ENCODE measurements at places on chromosomes 2 and 18.

DNA sequence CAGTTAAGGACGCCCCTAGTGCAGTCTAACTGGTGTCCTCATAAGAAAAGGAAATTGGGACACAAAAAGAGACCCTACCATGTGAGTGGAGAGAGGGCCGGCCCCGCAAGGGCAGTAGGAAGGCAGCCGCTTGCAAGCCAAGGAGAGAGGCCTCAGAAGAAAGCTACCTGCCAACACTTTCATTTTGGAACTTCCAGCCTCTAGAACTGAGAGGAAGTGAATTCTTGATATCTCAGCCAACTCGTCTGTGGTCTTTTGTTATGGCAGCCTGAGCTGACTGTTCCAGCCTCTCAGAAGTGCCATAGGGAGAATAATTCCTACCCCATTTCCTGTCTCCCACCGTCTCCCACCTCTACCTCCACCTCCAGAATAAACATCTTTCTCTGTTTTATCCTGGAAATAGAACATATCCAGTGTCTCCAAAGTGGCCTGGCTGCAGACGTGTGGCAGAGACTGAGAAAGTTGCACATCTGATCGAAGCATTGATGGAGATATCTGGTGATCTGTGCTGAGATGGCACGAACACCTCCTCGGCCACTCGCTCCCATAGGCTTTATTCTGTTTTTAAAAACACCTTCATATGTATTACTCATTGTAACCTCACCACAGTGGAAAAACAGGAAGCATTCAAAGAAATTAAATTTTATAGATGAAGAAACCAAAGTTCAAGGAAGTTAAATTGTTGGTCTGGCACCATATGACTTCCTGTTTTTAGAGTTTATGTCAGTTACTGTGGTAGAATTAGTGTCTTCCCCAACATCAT lies 39.5 kb upstream of the MARCO start:
- DNase-seq: peak; percentile 9

DNA sequence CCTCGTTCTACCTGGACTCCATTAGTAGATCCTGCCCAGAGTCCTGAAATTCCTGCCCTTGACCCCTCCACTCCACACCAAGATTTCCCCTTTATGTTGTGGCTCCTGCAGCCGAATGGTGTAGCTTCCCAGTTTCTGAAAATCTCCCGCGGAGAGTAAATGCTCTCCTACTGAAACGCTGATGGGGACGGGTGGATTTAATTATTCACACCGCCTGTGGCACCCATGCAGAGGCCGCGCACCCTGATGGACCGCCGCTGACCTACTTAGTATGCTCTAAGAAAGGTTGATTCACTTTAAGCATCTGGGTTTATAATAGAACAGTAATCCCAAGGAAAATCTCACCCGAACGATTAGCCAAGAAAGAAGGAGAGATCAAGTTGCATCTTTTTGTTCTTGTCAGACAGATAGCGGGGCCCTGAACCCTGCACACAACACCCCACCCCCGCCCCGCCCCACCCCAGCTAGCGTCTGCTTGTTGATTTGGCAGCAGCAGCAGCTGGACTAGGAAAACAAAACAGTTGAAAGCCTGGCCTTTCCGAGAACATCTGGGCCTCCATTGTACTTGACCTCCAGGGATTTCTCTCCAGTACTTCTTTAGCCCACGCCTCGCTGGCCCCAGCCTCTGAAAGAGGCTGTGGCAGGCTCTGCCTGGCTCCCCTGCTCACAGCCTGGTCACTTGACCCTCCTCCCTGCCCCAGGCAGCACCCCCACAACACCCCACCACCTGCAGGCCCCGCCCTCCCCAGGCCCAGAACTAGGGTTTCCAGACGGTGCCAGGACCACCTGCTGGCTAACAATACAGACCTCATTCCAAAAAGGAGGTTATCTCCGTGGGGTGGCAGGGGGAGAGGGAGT lies 53.6 kb downstream of the DPYSL5 start:
- no peak for DNase-seq

DNA sequence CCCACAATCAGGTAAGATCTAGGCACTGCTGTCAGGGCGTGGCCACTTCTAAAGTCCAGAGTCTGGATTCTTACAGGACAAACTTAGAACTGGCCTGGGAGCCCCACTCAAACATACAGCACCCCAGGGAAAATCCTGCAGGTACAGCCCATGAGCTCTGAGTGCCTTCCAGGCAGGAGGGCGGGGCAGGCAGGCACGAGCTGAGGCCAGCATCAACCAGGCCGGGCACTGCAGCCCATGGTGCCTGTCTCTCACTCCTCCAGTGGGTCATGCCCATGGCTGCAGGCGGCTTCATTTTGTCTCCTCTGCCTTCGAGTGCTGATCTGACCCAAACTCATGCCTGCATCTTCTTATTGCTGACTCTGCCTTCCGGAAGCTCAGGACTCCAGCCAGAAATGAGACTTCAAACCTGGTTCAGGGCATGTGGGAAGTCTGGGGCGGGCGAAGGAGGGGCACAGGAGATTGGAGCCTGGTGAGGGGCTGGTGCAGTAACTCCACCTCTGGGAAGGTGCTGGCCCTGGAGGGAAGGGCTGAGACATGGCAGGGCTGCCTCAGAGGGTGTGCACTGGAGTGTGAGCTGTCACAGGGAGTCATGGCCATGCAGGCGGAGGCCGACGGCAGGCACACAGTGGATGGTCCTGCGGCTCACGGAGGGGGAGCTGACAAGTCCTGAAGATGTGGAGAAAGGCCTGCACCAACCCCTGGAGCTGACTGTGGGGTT lies 40.5 kb downstream of the HS6ST1 start:
- peak; percentile 0 for DNase-seq

- no peak for DNase-seq
These were observed 278.9 kb downstream of the PRKCE start for GRCh38 chr2:45930396-45930792.

- DNase-seq: no peak
These were observed 33.0 kb upstream of the NTSR2 start for GRCh38 chr2:11702946-11703345.

- no peak for DNase-seq
These were observed 1.4 kb downstream of the MARCHF7 start for GRCh38 chr2:159713631-159714246.

- no peak for DNase-seq
These were observed 119.9 kb upstream of the NDUFV2 start for GRCh38 chr18:8982416-8983183.

GRCh38 chr2:36756438-36756837 lies 59.9 kb downstream of the VIT start:
- DNase-seq: no peak

GRCh38 chr2:72940361-72940760 lies 23.0 kb downstream of the EMX1 start:
- no peak for DNase-seq

- DNase-seq: no peak
These were observed 204.3 kb downstream of the SEPTIN10 start for GRCh38 chr2:109409321-109410038.

DNA sequence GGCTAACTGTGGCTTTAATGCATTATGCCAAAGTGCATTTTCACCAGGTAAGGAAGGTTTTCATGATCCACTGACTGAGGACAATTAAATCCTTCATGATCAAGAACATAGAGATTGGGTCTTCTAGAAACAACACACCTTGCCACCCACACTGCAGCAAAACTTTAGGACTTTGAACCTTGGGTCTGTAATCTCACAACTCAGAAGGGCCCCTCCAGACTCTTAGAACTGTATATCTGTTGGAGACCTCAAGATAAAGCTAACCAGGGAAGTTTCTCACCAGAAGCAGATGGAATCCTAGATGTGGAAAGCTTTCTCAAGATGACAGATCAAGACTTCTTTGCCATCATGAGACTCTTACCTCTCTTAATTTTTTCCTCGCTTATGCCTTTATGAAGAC lies 42.5 kb upstream of the MAT2A start:
- DNase-seq: no peak

DNA sequence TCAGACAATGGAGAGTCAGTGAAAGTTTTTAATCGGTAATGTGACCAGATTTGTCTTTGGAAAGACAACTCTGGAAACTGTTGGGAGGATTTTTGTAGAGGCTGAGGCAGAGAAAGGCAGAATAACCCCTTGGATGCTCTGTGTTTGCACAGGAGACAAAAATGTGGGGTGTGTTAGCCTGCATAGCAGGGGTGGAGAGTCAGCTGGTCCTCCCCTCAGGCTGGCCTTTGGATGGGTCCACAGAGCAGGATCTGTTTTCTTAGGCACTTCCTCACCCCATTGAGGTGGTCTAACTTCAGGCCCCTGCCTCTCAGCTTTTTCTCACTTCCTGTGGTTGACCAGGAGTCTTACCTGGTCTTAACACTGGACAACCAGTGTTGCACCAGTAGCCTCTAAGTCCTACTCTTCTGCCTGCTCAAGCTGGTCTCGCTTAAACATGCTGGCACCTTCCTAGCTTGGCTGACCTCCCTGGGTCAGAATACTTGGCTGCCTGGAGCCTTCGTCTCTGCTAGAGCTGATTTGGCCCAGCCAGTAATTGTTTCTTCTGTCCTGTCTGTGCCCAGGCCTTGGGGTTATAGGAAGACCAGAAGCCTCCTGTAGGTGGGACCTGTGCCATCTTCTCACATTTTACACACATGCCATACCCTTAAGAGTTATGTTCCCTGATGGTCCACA lies 259.8 kb upstream of the RASGRP3 start:
- DNase-seq: no peak

DNA sequence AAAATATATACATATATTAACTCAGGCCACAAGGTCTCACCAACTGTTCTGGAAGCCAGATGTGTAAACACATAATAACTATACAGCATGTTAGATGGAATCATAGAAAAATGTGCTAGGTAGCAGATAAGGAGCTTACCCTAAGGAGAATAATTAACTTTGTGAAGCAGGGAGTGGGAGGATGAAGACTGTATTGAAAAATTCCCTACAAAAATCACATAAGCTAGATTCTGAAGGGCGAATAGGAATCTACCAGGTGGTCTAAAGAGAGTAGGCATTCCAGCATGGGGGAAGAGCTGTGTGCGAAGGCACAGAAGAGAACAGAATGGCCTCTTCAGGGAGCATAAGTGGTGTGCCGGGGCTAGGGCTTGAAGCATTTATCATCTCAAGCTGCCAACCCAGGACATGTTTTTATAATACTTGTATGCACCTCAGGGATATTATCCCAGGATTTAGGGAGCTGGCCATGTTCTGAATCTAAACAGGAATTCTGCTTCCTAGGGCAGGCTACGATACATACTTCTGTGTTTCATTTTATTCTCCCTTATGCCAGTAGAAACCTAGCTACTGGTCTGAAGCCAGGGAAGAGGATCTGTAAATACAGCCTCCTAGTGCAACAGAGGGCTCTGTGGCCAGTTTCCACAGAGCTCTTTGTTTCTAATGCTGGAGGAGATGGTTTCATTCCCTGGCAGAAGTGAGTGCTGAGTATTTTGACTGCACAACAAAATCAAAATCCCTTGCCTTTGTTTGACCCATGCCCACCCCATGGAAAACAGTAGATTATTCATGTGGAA lies 56.7 kb downstream of the NEMP2 start:
- DNase-seq: no peak

DNA sequence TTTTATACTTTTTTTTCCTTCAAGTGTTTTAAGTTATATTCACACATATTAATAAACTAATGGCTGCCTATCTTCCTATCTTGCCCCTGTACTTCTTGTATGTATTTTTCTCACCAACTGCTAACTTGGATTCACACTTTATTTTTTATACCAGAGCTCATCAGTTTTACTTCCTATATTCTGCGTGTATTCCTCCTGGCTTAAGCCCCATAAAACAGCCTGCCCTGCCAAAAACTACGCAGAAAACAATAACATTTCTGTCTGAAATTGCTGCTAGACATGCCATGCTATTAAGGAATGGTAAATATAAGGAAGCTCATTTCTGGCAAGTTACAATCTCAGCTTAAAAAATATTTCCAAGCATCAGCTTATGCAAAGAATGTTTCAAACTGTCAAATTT lies 172.3 kb downstream of the UBE2E3 start:
- no peak for DNase-seq

DNA sequence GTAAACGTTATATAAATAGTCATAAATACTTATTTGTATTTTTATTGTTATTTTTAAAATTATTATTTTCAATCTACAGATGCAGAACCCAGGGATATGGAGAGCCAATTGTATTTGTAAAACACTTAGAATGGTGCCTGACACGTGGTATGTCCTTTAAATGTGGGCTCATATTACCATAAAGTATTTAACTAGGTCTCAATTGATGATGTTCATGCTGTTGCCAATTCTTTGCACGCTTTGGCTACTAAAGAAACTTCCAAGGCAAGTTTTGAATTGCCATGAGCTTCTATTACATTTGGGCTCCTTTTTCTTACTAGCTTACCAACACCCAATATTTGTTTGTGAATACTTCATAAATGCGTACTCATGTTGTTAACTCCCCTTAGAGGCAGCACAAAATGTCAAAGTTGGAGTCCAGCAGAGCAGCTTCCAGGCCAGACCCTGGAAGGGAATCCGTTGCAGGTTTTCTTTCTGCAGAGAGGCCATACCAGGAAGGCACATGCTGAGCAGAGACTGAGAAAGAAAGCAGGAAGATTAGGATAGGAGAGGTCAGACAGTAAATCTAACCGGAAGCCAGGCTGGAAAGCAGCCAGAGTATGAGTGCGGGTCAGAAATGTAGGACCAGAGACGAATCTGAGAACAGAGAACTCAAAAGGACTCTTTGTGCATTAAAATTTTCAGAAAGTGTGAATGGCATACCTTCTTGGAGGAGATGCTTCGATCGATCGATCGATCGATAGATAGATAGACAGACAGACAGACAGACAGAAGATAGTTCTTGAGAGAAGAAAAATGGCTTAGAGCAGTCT lies 4.2 kb upstream of the NOSTRIN start:
- DNase-seq: no peak

GRCh38 chr18:26706911-26707351 lies 158.6 kb downstream of the AQP4 start:
- no peak for DNase-seq

- DNase-seq: no peak
These were observed 55.9 kb upstream of the ATL2 start for GRCh38 chr2:38432820-38433606.

- no peak for DNase-seq
These were observed 40.7 kb downstream of the POMC start for GRCh38 chr2:25127646-25128045.

GRCh38 chr2:173808718-173809117 lies 156.5 kb downstream of the SP3 start:
- no peak for DNase-seq

DNA sequence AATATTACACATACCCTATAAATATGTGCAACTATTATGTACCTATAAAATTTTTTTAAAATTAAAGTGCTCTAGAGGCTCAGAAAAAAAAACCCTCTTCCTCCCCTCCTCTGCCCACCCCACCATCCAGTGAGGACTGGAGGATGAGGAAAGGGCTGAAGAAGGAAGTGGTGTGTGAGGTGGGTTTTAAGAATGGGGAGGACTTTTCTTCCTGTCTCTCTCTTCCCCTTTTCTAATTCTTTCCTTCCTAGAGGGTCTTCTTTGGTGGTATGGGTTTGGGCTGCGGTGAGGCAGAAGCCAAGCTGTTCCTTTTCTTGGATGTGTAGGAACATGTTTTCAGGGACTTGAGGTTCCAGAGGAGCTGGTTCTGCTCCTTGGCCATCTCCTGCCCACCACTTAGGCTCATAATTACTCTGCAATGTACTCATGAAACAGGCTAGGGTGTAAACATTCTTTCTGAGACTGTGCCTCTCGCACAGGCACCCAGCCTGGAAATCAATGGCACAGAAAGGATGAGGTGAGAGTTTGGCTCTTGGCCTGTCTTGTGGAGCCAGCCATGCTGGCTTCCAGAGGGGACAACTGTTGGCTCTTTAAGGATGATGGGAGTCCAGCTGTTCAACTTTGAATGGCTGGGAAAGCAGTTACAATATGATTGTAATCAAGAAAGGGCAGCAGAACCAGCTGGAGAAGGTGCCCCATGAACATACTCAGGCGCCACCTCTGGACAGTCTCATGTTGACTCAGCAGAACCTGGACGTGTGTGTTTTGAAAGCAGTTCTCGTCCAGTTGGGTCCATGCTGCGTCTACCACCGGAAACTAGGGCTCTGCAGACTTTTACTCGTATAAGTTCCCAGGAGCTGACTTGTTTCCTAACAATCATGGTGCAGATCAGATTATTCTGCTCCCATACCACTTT lies 38.3 kb downstream of the IL1RL2 start:
- DNase-seq: no peak

All from CD4-positive, alpha-beta T cell treated with Interleukin-6 for 4 hours (primary cell).